NCI-H510A treated with DMSO at 0.1 percent for 48 hours (cell line): ENCODE measurements at places on chromosomes 2 and 18.

DNA sequence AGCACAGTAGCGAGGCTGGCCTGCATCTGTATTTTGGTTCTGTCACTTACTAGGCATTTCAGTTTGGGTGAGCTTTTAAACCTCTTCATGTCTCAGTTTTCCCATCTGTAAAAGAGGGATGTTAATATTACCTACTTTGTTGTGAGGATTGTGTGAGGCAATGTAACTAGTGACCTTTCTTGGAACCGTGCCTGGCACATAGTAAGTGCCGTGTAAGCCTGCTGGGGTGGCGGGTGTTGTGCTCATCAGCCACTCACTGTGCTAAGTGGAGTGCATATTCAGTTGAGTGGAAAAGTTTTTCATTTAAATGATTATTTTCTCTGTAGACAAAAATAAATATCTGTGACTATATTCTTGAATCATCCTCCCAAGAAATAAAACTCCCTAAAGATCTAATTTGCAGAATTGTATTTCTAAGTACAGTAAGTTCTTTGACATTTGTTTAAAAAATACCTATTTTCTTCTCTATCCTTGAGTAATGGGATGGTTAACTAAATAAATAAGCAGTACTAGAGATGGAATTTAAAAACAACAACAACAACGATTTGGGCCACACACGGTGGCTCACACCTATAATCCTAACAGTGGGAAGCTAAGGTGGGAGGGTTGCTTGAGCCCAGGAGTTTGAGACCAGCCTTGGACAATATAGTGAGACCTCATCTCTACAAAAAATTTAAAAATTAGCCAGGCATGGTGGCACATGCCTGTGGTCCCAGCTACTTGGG is 56.7 kb downstream of the MALT1 start:
- no peak for DNase-seq

DNA sequence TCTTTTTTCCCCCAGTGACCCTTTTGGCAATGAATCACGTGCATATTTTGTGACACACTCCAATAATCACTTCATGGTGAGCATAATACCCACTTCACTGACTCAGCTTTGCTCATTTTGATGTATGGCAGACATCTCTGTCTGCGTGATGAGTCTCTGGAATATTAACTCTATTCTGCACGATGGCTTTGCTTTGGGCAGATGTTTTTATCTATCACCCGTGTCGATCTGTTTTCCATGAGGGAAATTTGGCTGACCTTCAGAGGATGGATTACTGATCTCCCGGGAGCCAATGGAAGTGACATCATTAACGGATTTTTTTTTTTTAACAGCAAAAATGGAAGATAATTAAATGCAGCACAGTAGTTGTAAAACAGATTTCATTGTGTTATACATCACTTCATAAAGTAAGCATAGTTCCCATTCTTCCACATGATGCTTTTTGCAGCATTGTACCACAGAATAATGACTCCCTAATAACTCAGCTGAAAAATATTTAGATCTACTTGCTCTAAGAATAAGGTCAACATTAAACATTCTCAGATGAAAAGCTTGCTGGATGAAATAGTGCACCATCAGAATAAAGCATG is 29.8 kb downstream of the CDC42EP3 start:
- no peak for DNase-seq

DNA sequence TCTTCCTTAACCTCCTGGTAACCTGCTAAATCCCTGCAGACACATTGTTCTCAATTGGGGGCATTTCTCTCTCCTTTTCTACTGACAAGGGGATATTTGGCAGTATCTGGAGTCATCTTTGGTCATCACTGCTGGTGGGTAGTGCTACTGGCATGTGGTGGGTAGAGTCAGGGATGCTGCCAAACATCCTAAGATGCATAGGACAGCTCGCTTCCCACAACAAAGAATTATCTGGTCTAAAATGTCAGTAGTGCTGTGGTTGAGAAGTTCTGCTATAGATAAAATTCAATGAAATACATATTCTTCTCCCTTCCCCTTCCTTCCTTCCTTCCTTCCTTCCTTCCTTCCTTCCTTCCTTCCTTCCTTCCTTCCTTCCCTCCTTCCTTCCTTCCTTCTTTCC is 18.7 kb upstream of the LHCGR start:
- no peak for DNase-seq

DNA sequence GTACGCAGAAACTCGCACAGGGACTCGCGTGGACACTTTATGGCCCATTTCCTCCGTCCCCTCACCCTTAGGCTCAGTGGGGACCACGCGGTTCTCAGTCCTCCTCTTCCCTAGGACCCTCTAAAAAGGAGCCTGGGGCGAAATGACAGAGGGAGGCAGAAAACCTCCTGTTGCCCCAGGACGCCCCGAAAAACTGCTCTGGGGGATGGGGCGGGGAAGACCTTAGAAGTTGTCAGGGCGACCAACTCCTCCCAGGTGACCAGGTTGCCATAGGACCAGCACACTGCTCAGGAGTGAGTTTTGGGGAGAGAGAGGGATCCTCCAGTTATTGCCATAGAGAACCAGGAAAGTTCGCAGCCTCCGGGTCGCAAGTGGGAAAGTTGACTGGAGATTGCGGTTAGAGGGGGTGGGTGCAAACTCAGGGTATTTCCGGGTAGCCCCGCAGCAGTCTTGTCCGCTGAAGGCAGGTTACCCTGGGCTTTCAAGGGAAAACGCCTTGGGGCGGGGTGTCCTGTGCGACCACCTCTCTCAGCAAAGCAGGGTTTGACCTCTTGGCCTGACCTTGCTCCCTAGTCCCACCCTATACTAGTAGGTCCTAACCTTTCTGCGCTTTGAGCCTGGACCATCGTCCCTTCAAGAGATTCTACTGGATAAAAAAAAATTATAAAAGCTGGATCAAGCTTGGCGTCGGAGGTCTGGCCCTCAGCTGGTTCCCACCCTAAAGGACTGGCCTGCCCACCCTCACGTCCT is 7.8 kb upstream of the PAX3 start:
- no peak for DNase-seq

DNA sequence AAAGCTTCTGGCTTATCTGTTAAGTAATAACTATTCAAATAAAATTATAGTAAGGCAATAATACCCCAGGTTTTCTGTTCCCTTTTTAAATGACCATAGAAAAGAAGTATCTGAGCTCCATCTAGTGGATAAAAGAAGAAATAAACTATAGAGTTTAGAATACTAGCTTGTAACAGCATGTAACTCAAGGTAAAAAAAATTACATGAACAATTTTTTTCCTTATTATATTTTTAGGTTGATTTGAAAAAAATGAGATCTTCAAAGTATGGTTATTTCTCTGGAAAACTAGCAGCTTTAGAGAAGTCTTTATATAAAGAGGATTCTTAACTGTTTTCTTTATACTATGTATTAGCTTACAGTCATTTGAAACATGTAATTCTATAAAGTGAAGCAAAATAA is 58.1 kb downstream of the NCKAP1 start:
- peak; percentile 99 for DNase-seq

- DNase-seq = no peak
Observed at GRCh38 chr2:180352620-180353019, 345.5 kb upstream of the CWC22 start.

DNA sequence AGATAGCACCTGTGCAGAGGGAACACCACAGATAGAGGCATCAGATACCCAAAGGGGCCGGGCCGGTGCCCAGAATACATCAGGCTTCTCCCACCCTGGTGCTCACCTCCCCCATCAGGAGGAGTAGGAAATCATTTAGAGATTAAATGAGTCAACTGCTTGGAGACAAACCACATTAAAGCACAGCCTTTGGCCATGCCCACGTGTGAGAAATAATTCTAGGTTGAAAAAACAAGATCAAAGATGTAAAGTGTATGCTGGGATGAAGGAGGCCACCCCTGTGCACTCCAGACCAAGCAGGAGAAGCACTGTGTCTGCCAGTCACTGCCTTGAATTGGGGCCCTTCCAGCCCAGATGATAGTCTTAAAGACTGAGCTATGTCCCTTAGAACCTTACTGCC is 152.8 kb upstream of the ACAA2 start:
- no peak for DNase-seq

- no peak for DNase-seq
Observed at GRCh38 chr18:52678034-52678433, 338.0 kb downstream of the DCC start.

DNA sequence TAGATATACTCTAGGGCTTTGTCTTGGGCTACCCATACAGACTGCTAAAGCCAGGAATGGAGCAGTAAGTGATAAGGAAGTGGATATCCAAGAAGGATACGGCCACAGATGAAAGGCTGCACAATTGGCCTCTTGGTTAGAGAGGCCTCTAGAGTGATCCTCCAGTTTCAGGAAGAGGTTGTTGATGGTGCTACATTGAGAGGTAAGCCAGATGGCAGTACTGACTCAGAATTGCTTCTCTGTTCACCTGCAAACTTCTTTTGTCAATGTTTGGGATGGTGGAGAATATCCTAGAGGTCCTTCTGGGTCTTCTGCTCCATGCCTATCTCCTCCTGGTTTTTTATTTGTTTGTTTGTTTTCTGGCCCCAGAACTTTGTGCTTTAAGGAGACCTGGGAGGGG is 226.8 kb upstream of the LRRTM1 start:
- peak; percentile 17 for DNase-seq

DNA sequence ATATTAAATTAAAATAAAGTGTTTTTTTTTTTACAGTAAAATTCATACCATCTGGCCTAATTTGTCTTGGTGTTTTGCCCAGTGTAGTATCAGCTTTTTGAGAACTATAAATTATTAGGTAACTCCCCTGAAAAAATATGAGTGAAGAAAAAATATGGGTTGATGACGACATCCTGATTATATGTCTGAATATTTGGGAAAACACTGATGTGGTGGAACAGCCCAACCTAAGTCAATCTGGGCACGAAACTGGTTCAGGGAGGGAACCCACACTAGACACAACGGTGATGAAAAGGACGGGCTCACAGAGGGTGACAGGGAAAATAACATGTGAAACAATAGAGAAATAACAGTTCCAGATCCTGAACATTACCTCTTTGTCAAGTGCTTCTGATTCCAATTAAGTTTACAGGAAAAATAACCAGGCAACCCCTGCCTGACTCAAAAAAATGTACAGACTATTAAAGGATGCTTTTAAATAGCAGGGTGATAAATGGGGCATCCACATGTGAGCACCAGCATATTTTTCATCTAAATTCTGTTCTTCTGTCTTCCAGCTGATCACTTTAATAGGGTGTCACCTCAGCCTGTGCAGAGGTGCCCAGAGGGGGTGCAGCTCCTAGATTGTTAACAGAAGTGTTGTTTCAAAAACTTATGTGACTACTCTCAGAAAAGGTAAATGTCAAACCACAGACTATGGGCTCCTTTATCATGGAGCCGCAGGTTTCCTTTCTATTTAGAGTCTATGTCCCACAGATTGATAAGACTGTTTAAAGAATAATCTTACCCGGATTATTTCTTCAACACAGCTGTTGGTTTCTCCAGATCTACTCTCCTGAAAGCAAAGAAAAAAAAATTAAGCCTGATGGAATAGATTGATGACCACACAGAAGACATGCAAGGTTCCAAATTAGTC is 305.4 kb downstream of the AFF3 start:
- DNase-seq = no peak

GRCh38 chr2:71788601-71789240 is 335.4 kb downstream of the DYSF start:
- DNase-seq = no peak

- DNase-seq = no peak
Observed at GRCh38 chr2:143521396-143521795, 392.2 kb downstream of the ARHGAP15 start.

GRCh38 chr2:59389240-59389639 is 1148.1 kb upstream of the FANCL start:
- no peak for DNase-seq

GRCh38 chr2:3626118-3626811 is 31.4 kb downstream of the COLEC11 start:
- no peak for DNase-seq

DNA sequence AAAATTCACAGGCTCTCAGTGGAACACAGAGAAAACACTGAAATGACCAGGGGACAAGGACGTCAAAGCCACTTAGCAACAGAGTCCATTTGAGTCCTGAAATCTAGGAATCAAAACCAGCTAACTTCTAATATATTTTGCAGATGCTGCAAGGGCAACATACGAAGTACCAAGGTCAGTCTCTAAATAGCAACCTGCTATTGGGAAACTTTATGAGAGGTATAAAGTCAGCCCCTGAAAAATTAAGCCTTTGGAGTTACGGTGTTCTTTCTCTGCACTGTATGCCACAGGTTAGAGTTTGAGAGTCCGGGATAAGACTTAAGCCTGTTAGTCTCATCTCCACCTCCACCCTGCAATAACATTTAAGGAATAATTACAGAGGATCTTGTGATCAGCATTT is 13.3 kb downstream of the NPC1 start:
- no peak for DNase-seq

- no peak for DNase-seq
Observed at GRCh38 chr2:200762127-200762526, 49.6 kb upstream of the BZW1 start.

GRCh38 chr2:201882353-201883090 is 76.2 kb downstream of the CDK15 start:
- no peak for DNase-seq

DNA sequence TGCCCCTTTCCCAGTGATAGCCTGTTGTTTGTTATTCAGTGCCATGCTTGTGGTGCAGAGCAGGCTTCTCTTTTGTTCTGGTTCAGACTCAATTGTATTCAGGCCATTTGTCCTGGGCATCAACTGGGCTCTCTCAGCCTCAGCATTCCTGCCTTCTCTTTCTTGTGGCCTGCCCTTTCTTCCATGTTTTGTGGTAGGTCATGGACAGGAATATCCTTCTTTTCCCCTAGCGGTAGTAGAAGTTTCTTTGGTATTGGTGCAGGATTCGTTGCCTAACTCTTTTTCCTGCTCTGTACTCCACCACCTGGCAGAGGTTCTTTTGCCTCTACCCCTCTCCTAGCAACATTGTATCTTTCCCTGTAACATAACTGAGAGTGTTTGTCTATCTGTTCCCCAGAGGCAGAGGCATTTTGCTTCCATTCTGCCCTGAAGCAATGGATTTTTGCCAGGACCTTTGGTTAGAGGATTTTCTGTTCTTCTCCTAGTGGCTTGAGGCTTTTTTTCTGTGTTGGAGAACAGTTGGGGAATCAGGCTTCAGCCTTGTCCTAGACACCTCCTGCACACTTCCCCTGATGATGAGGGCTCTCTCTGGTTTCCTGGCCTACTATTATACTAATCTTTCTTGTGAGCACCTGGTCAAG is 68.5 kb downstream of the NCOA1 start:
- DNase-seq = no peak

DNA sequence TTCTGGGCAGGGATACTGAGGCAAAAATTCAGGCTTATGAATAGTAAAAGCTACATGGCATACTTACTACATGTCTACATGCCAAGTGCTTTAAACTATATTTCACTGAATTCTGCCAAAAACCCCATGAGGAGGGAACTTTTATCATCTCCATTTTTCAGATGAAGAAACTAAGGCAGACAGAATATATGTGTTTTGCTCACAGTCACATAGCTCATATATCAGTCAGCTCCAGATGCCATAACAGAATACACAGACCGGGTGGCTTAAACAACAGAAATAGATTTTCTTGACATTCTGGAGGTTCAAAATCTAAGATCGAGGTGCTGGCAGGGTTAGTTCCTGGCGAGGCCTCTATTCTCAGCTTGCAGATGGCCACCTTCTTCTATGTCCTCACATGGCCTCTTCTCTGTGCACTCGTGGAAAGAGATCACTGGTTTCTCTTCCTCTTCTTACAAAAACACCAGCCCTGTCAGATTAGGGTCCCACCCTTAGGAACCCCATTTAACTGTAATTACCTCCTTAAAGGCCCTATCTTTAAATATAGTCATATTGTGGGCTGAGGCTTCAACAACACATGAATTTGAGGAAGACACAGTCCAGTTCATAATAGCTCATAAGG is 27.1 kb upstream of the CREB1 start:
- DNase-seq = no peak

GRCh38 chr2:43937269-43937820 is 58.4 kb downstream of the LRPPRC start:
- no peak for DNase-seq

- DNase-seq = no peak
Observed at GRCh38 chr2:71006955-71007799, 12.5 kb upstream of the TEX261 start.
